H9 (cell line): ENCODE measurements at places on chromosomes 12 and 14.

DNA sequence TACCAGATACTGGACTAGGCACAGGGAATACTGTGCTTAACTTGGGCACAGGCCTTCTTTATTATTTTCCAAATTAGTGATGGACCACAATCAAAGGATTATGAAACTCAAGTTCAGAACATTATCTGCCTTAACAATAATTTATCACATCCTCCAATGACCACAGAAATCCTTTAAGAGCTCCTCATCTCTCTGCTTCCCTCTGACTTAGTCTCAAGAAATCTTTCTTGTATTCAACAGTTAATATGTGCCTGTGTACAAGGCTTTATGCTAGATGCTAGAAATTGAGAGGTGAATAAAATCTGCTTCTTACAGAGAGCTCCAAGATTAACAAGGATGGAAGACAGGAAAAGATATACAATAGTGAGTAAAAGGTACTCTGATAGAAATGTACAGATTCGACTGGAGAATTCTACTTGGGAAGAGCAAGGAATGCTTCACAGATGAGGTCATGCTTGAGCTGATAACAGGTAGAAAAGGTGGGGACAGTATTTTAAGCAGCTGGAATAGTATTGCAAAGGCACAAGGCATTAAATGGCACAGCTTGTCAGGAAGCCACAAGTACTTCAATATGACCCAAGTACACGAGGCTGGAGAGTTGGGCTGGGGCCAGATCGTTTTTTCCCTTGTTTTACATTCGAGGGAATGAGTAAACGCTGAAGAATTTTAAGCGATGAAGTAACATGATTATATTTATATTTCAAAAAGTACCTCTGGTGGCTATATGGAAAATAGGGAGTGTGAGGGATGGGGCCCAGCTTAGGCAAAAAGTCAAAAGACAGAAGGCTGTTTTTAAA is 55.1 kb upstream of the ARID2 start:
- DNase-seq, result no peak

DNA sequence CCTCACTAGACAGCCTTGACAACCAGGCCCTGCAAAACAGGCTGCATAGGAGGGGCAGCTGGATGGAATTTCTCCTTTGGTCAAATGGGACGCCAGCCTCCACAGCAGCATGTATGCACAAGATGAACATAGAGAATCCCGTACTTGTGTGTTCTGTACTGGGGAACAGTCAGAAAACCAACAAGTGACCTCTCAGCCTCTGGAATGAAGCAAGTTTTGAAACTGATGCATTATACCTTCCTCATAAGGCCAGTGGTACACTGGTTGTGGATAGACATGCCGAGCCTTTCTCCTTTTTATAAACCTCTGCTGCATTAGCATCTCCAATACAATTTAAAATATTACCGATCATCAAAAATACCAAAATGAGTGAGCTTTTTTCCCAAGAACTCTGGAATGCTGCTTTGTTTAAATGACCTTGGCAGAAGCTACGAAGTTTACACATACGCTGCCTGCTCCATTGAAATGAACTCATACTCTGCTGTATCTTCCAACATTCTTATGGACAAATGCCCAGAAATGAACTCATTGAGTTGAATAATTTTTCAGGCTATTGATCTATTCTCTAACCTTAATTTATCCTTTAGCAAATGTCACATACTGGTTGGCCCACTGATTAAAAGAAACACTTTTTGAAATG is 47.6 kb upstream of the FERMT2 start:
- DNase-seq, result no peak

GRCh38 chr12:2058837-2059236 is 6.0 kb downstream of the CACNA1C start:
- no peak for DNase-seq

- DNase-seq, result no peak
Measured at GRCh38 chr14:71454513-71455332, 477.5 kb upstream of the RGS6 start.

DNA sequence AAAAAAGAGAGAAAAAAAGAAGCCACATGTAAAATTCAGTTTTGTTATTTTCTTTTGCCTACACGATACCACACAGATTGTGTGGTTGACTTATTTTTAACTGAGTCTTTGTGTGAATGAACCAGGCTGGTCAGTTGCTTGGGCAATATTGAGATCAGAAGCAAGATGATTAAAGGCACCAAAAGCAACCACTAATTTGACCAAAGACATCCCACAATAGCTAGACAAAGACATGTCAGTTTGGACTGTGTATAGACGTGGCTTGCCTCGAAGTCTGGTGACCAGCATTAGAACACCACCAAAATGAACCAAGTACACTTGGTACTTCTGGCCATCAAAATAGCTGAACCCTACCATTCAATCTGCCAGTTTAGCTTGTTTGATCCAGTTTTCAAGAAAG is 340.6 kb upstream of the TBX3 start:
- no peak for DNase-seq

DNA sequence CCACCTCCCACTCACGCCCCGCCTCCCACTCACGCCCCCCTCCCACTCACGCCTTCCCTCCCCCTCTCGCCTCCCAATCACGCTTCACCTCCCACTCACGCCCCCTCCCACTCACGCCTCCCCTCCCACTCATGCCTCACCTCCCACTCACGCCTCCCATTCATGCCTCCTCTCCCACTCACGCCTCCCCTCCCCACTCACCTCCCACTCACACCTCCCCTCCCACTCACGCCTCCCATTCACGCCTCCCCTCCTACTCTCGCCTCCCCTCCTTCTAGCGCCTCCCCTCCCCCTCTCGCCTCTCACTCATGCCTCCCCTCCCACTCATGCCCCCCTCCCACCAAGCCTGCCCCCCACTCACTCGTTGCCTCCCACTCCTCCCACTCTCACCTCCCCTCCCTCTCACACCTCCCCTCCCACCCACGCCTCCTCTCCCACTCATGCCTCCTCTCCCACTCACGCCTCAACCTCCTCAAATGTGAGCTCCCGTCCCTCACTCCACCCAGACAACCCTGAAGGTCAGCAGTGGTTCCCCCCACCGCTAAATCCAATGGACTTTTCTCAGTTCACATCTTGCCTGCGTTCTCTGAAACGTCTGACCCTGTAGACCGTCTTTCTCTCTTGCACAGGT is 39.8 kb downstream of the TMEM63C start:
- DNase-seq, result no peak

GRCh38 chr14:71472356-71473340 is 459.6 kb upstream of the RGS6 start:
- DNase-seq, result no peak

DNA sequence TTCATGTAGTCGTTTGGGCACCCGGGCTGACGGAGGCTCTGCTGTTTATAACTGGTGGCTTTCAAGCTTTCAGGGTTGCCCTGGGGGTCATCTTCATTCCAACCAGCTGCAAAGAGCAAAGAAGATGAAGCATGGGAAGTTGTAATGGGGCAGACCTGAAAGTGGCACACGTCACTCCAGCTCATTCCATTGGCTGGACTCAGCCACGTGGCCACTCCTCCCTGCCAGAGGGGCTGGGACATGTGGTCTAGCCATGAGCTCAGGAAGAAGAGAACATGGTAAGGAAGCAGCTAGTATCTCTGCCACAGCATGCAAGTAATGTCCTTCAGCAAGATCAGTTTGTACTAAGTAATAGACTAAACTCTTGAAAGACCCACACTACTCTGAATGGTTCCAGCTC is 51.7 kb upstream of the FERMT2 start:
- peak; percentile 35 for DNase-seq

DNA sequence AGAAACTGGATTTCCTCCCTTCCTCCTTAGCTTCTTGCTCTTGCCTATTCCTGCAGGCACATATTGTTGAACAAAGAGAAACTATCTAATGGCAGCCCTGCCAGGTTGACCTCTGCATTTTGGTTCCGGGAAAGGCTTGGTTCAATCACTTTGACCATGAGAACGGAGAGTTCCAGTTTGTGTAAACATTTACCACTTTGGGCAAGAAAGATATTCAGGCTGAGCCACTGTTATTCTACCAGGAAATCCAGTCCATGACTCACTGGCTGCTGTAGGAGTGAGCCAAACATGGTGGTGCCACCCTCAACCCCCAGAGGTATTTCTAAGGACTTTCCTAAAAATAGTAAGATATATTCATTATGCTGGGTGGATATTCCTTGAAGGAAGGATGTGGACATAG is 242.2 kb upstream of the OR4E1 start:
- no peak for DNase-seq

DNA sequence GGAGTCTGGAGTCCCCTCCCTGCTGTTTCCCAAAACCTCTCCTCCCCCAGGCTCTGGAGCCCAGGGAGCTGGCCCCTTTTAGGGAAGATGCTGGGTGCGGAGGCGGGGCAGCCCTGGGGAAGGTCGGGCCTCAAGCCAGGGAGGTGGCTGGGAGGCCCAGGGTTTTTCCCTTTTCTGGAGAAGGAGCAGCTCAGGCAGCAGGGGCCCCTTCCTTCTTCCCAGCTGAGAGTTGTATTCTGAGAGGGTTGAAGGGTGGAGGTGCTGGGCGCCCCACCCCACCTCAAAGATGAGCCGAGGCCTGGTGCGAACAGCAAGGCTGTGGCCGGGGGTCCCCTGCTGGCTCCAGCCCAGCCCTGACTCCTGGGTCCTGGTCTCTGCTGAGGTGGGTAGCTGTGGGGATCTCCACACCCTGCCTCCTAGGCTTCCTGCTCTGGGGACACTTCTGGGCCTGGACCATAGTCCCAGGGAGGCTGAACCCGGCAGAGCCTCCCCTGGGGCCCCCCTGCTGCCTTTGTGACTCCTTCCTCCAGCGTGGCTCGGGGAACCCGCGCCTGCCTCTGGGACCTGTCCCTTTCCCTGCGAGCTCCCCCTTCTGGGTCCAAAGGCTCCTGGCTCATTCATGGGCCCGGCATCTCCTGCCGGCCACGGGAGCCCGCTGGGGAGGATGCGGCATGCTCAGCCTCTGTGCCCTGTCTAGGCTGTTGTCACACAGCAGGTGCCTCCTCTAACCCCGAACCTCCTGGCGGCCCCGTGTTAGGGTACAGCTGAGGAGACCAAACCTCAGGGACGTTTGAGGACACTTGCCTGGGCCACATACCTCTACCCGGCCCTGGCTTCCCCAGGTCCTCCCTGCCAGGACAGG is 4.4 kb downstream of the TRMT61A start:
- DNase-seq, result peak; percentile 27

GRCh38 chr12:6574576-6575295 is 6.6 kb upstream of the NOP2 start:
- DNase-seq, result no peak

- DNase-seq, result no peak
Measured at GRCh38 chr12:19575337-19576243, 136.3 kb downstream of the AEBP2 start.

DNA sequence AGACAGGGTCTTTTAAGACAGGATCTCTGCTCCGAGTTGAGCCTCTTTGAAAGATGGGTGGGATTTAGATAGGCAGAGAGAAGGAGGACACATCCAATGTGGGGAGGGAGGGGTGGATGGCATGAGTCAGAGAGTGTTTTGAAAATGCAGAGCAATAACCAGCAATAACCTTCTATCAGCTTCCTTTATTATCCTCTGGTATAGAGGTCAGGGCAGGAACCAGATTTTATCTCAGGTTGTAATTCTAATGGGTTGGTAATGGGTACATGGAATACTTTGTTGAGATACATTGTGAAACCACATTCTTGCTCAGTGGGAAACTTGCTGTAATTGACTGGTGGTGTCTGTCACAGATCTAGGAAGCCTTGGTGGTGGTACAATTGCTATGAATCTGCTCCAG is 37.6 kb upstream of the CCDC63 start:
- DNase-seq, result no peak

DNA sequence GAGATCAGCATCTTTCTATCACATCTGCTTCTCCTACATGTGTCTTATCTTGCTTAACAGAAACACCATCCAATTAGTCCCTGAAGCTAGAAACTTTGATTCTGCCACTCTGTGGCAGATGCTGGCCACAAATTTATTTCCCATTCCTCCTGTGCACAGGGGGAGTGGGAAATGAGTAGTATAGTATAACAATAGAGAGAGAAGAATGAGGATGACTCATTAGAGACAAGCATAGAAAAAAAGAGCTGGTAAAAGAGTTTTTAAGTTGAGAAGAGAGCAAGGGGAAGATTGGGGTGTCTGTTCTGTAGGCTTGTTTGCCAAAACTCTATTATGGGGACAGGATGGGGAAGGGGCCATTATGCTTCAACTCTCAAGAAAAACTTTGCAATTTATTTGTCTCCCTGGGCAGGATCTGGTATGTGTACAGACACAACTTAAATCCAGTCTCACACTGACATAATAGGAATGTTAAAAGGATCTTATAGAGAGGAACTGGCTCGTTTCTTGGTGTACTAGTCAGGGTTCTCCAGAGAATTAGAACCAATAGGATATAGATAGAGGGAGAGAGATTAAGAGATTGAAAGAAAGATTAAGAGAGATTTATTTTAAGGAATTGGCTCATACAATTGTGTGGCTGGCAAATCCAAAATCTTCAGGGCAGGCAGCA is 142.6 kb upstream of the CPSF6 start:
- no peak for DNase-seq

GRCh38 chr14:65485516-65485915 is 73.0 kb downstream of the FUT8 start:
- no peak for DNase-seq

- no peak for DNase-seq
Measured at GRCh38 chr12:20588042-20588441, 107.1 kb upstream of the SLCO1C1 start.

DNA sequence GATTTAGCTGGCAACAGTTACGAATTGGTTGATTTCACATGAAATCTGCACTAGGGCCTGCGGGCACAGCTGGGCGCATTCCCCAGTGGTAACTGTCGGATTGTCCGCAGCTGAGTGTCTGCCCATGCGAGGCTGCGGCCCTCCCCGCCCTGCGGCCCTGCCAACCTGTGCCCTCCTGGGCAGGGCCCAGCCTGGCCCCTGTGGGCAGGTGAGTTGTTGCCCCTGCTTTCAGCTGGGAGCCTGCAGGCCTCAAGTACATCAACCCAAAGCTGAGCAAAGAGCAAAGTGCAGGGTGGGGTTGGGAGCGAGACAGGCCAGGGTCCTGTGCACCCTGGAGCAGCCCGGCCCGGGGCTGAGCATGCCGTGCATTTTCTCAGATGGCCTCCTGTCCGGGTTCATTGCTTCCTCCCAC is 89.1 kb downstream of the ADGRD1 start:
- no peak for DNase-seq

GRCh38 chr12:12315838-12316237 is 34.2 kb downstream of the MANSC1 start:
- no peak for DNase-seq

DNA sequence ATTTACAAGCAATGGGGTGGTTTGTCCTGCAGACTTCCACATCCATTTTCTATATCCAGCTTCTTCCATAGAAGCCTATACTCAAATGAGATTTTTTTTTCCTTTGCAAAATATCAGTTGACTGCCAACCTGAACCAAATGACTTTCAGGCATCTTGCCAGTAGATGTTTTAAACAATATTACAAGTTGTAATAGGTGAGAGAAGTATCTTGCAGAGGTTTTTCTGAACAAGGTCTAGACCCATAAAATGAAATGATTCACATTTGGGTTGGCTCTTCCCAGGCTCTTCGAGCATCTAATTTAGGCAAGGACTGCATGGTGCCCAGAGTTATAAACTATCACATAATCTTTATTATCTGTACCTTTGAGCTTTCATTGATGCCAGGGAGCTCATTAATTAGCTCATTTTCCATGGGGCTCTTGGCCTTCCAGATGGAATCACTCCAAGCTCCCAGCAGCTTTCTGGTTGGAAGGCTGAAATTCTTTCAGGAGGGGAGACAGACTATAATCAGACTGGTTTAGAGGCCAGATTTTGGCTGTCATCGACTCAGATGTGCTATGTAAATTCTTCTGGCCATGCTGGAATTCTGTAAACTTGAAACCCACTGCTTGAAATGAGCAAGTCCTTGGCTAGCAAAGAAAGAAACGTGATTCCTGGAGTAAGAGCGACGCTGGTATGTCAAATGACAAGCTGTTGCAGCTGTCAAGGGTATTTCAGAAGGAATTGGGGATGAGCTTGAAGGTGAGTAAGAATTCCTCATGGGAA is 32.2 kb upstream of the DICER1 start:
- DNase-seq, result no peak
